Dermis blood vessel endothelial cell (primary cell): ENCODE measurements at places on chromosomes 11 and 22. TPM values are rescaled to one million over a fixed set of nuclear protein-coding genes. Genes with fewer than 3 reads are reported as not detected.

- DNase-seq: no peak
These were observed 10.7 kb downstream of the SAA4 start for GRCh38 chr11:18225913-18226312.

DNA sequence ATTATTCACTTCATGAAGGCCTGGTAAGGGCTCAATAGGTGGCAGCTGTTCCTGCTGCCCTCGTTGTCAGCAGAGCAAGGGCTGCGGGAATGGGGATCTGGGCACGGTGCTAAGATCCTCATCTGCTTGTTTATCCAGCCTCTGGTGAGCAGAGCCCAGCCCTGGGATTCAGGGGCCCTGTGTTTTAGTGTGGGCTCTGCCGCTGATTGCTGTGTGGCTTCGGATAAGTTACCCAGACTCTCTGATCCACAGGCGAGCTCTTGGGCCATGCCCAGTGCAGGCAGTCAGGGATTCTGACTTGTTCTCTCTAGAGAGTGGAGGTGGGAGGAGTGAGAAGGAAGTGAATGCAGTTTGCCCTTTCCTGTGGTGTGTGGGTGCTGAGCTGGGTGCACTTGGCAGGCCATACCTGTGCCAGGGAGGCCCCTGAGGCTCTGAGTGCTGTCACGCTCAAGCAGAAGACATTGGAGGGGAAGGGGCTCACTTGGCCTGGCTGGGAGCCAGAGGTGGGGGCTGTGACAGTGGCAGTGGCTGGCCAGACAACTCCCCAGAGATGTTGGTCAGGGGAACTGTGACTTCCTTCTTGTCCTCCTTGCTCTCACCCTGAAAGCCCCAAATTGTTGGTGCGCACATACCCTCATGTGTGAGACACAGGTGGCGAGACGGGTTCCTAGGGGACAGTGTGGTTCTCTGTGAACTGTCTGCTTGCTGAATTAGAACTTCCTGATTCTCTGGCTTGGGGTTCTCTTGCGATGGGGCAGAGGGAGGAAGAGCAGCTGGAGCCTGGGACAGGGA, 43.7 kb downstream of the CD82 start:
- DNase-seq: no peak

DNA sequence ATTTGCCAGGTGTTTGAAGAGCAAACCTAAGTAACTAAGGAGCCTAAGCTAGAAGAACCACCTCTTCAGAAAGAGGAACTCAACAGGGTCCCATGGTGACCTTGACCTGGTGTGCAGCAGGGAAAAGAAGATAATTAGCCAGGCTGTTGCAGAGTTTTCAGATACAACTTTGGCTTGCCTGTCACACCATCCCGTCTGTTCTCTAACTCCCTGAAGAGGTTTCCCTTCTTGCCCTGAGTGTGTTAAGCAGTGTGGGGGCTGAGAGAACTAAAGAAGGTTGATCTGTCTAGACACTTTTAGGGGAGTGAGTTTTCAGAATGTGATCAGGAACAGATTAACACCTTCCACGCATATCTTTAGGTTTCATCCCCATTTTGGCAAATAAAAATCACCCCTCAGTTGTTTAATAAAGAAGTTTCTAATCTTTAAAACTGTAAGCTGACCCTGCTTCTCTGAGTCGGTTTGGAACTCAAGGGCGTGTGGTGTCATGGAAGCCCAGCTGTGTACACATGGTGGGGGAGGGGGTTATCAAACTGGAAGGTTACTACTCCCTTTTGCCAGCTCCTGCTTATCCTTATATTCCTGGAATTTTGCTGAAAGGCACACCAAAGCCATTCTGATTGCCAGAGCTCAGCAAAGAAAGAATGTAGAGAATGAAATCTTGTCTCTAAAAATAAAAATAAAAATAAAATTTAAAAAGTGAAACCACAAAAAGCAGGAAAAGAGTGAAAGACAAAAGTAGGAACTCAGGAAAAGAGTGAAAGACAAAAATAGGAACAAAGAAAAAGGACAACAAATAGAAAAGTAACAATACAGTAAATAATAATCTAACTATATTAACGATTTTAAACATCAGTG, 70.2 kb downstream of the DBX1 start:
- peak; percentile 33 for DNase-seq

- DNase-seq: no peak
These were observed 432.2 kb downstream of the NTM start for GRCh38 chr11:131802440-131803115.

- DNase-seq: no peak
These were observed 258.5 kb downstream of the FAM76B start for GRCh38 chr11:95531116-95531515.

Gene CAPN1
- 97.2 and 207 TPM in 2 replicates for total RNA-seq

Gene SHISA8
- total RNA-seq: not detected in 2 replicates
